ENCODE measurements at places on chromosomes 3 and 15.

GRCh38 chr15:86103825-86104224 is 24.2 kb downstream of the AGBL1 start:
- no peak for DNase-seq

- DNase-seq = no peak
Measured at GRCh38 chr3:143123353-143123984, 3.9 kb downstream of the CHST2 start.

- no peak for DNase-seq
Measured at GRCh38 chr15:70628549-70628896, 134.8 kb downstream of the UACA start.

DNA sequence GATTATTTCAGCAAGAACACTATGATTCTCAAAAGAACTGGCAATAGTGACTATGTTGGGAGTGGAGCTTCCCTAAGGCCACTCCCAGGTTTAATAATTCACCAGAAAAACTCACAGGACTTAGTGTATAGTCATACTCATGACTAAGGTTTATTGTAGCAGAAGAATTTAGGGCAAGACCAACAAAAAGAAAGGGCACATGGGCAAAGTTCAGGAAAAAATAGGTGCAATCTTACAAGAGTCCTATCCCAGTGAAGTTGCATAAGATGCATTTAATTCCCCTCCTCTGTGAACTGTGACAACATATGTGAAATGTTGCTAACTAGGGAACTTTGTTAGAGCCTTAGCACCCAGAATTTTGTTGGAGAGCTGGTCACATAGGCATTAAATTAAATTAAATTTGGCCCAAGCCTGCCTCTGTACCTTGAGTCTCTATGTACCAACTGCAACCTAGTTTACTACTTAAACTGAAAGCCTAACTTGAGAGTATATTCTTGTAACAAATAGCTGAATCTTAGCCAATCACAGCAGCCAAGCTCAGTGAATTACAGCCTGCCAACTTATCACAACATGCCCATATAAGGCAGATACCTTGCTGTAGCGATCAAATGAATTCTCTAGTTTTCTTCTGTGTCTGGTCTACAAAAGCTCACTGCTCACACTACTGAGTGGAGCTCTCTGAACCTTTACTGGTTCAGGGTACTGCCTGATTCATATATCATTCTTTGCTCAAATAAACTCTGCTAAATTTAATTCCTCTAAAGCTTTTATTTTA is 386.2 kb upstream of the ARHGEF26 start:
- DNase-seq = peak; percentile 92

DNA sequence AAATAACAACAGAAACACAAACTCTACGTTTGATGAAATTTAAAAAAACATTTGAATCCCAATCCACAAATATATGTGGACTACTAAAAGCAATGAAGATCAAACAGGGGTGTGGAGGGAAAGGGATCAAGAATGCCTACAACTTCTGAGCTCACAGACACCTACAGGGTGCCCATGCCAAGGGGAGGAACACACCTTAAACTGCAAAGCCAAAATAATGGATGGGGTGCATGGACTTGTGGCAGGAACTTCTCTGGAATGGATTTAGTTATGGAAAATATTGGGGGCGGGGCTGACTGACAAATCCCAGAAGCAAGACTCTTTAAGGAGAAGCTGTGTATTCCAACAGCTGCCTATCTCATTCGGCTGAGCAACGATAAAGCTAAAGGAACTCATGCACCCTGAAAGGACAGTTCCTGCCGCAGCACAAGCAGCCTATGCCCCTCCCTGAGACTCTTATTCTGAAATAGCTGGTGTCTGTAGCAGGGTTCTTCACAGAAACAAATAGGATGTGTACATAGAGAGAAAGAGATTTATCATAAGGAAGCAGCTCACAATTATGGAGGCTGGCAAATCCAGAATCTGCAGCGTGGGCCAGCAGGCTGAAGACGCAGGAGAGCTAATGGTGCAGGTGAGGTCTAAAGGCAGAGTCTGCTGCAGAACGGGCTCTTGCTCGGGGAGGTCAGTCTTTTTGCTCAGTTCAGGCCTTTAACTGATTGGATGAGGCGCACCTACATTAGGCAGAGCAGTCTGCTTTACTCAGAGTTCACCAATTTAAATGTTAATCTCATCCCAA is 24.5 kb upstream of the PLA2G4D start:
- DNase-seq = no peak

DNA sequence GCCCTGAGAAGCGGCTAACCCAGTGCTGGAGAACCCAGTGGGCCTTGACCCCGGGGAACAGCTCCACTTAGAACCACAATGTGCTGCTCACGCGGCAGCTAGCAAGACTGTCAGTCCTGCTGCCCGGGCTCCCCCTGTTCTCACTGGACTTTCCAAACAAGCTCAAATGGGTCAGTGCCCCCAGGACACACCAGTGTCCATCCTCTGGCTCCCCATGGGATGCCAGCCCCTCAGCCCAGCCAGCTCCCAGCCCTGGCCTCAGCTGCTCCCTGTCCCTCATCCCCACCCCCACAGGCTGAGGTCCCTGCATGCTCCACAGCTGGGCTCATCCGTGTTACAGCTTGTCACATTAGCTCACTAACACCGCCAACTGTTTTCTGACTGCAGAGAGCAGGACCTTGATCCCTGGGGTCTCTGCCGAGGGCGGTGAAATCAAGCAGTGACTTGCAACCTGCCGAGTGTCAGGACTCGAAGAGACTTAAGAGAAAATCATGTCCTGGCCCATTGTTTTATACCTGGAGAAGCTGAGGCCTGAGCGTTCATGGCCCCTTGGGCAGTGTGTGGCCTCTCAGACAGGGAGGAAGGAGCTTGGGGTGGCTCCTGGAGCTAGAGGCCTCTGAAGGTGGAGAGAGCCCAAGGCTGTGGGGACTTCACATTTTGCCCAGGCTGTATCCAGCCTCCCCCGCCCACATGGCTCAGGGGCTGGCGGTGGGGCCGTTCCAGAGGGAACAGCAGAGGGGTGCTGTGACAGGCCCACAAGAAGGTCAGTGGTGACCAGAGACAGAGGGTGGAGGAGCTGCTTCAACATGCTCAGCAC is 157.5 kb downstream of the MEGF11 start:
- DNase-seq = no peak

DNA sequence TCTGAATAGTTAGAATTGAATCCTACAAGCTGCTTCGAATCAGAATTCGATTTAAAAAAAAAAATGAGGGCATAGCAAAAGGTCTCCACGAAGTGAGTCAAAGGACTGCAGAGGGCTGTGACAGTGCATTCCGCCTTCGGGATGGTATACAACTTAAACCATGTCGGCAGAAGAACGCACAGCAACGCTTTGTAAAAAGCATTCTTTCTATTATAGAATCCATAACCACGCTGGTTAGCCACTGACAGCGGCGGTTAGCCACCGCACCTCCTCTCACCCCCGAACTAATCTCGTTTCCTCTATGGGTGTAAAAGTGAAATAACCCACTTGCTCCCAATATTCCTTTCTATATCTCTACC is 664 bp upstream of the PIK3CA start:
- DNase-seq = no peak

DNA sequence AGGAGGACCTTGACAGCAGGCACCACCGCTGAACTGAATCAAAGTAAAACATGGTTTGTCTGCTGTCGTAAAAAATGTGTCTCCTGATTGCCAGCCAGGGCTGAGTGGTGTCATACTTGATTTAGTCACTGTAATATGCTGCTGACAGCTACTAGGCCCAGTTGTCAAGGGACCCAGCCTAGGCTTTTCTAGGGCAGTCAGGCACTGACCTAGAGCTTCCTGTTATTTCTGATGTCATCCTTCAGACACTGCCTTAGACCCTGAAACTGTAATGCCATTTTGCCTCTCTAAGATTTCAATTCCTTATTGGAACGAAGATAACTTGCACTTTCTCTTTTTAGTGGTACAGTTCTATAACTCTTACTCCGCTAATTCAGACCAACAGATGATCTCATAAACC is 2.6 kb upstream of the MRPL3 start:
- no peak for DNase-seq

DNA sequence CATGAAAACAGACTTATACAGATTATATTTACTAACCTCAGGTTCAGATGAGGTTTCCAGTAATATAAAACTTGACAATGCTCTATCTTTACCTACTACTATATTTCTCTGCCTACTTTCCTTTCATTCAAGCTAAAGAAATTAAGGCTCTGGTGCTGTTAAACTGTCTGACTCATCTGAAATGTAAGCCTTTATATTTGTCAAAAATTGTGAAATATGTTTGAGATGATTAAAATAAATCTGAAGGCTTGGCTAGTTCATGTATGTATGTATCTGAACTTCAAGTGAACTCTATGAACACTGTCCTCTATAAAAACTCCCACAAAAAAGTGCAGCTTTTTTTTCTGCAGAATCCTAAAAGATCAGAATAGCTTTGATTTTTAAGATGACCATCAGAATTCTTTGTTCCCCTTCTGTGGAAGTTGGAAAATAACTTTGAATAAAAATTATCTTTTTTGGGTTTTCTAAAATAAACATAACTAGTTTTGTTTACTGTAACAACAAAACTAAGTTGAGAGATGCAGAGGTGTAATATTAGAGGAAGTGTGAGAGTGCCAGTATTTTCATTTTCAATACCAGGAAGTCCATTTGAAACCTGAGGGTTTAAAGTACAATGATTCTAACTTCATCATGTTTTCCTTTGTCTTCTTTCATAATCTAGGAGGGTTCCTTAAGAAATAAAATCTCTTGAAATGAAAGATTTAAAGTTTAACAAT is 42.2 kb downstream of the ILDR1 start:
- DNase-seq = no peak

DNA sequence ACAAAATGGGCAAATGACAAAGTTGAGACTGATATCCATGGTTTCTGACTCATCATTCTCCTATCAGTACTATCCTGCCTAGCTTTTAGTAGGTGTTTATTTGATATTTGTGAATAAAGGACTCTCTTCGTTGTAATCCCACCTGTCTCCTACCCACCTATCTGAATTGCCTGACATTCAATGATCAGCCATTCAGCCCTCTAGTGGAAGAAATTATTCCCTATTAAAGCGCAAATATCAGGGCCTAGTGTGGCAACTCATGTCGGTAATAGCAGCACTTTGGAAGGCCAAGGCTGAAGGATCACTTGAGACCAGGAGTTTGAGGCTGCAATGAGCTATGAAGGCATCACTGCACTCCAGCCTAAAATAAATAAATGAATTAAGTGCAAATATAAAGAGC is 195.7 kb upstream of the SETMAR start:
- DNase-seq = no peak

GRCh38 chr3:62502315-62503300 is 129.3 kb upstream of the FEZF2 start:
- DNase-seq = no peak

GRCh38 chr3:133376810-133377209 is 23.0 kb upstream of the BFSP2 start:
- no peak for DNase-seq

Measured in LoVo (cell line).